ENCODE measurements at places on chromosomes 16 and 17.

- no peak for DNase-seq
Measured at GRCh38 chr17:82085031-82085861, 12.8 kb downstream of the FASN start.

DNA sequence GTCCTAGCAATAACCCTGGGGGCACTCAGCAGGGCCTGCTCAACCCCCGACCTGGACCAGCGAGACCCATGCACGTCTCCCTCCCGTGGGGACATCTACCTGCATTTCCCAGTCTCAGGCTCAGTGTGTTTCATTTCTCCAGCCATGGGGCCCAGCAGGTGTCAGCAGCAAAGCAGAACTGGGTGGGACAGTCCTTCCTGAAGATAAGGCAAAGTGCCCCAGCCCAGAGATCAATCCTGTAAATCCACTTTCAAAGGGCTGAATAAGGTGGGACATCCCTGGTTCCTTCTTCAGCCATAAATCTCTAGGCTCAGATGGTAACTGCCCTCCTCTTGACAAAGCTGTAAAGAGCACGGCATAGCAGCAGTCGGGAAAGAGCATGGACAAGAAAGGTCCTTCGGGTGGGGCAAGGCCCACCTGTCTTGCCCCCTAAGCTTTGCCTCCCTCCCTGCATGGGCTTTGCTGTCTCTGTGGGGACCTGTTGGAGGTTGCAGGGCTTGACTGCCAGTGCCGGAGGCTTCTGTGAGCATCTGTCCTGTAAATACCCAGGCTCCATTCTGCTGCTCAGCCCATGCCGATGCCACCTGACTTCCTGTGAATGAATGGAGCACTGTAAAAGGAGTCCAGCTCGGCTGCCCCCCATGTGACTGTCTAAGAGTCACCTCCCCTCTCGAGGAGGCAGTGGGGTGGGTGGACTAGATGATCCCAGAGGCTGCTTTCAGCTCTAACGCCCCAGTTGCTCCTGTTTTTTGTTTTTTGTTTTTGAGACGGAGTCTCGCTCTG lies 84.8 kb upstream of the TBC1D3K start:
- no peak for DNase-seq

DNA sequence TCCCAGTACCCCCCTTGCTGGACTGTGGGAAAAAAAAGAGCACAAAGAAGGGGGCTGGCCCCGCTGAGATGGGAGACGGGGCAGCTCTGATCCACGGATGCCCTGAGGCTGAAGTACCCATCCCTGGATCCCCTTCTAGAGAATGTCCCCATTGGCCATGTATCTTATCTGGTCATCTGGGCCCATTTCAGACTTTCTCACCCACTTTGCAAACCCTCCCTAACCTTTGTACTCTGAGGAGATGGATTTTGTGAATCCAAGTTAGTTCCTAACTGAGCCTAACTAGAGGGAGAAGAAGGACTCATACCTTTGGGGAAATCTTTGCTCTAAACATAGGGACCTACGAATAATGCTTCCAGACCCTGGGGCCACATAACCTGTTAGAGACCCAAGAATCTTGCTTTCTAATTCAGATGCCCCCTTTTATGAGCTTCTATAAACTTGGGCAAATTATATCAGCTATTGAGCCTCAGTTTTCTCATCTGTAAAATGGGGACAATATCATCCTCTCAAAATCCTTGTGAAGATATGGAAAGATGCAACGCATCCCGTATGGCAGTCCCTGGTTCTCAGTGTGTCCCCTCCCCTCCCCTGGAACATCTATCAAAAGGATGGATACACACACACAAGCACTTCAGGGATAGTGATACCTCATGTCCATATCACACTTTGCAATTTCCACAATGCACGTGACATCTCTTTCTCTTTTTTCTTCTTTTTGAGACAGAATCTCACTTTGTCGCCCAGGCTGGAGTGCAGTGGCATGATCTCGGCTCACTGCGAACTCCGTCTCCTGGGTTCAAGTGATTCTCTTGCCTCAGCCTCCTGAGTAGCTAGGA lies 16.8 kb upstream of the FZD2 start:
- no peak for DNase-seq

DNA sequence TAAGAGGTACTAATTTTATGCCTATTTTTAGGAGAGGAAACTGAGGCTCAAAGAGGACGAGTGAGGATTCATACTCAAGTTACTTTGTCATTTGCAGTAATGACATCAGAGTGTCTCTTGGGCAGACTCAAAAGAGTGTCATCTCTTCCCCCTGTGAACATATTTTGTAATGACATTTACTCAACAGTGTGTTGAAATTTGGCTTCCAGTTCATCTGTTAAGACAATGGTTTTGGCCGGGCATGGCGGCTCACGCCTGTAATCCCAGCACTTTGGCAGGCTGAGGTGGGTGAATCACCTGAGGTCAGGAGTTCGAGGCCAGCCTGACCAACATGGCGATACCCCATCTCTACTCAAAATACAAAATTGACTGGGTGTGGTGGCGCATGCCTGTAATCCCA lies 28.9 kb downstream of the WFDC1 start:
- DNase-seq, result no peak

DNA sequence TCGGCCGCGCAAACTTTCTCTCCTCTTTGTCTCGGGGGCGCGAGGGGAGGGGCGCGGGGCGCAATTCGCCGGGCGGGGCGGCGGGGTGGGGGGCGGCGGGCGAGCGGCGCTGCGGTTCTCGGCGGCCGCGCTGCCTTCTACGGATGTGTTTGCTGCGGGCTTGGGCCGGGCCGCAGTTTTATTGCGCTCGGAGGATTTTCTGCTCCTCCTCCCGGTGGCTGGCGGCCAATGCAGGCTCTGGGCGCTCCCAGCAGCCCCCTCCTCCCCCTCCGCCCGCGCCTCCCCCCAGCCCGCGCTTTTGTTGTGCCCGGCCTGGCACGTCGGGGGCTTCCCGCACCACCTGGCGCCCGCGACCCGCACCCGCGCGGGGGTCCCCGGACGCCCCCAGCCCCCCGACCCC lies at the start of gene TIMP2:
Gene TIMP2, minus strand, starts transcription at position 154 of the 400 bp plus-strand sequence. CDS start 299 bp downstream, outside the sequence.
- no peak for DNase-seq

GRCh38 chr16:61050547-61050946 lies 985.7 kb downstream of the CDH8 start:
- DNase-seq, result no peak

- DNase-seq, result no peak
Measured at GRCh38 chr17:29596811-29597210, 3.9 kb downstream of the ANKRD13B start.

- DNase-seq, result peak; percentile 53
Measured at GRCh38 chr17:33964344-33964979, 290.6 kb upstream of the CCL2 start.

DNA sequence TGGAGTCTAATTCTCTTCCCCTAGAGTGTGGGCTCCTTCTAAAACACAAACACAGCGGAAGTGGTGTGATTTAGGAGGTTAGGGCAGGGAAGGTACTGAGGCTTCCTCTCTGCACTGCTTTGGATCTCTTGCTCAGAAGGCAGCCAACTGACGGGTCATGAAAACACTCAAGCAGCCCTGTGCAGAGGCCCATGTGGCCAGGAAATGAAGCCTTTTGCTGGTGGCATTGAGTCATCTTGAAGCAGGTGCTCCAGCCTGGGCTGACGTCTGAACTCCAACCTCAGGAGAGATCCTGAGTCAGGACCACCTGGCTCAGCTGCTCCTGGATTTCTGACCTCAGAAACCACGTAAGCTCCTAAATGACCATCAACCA lies 72.9 kb downstream of the MRM1 start:
- no peak for DNase-seq

- no peak for DNase-seq
Measured at GRCh38 chr16:12210925-12211869, 234.7 kb downstream of the SNX29 start.

DNA sequence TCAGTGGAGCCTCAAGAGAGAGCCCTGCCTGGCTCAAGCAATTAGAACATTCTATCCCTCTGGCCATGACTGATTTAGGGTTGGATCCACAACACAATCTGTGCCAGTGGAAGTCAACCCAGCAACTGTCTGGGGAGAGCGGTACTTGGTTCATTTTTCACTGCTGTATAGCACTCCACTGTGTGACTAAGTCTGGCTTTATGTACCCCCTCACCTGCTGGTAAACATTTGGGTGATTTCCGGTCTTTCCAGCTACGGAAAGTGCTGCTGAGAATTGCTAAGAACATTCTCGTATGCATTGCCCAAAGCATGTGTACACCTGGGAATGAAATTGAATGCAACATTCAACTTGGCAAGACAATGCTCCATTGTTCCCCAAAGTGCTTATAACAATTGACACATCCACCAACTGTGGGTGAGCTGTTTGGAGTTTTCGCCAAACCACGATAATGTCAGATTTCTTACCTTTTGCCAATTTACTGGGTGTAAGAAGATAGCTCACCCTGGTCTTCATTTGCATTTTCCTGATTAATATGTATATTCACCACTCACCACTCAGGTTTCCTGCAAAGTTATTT lies 63.5 kb upstream of the MED9 start:
- no peak for DNase-seq

DNA sequence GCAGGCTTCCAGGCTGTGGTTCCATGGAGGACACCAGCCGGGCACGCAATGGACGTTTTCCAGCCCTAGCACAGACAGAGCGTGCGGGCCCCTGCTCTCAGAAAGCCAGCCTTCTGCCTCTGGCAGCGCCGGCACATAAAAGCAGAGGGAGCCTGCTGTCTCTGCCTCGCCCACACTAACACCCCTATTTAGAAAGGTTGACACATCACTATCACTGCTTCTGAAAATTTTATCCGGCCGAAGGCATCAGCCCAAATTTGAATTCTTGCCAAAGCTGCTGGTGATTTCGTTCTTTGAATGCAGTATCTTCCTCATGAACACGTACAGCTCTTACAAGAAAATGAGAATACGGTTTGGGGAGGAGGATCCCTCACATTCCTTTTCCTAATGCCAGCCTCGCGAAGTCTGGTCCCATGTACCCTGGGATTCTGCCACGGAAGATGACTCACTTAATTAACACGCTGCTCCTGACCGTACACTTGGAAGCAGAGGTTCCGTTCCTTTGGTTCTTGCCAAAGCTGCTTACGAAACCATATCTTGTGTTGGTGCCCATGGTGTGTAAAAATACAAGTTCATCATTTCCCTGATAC lies 1.3 kb upstream of the RAB11FIP3 start:
- DNase-seq, result no peak

DNA sequence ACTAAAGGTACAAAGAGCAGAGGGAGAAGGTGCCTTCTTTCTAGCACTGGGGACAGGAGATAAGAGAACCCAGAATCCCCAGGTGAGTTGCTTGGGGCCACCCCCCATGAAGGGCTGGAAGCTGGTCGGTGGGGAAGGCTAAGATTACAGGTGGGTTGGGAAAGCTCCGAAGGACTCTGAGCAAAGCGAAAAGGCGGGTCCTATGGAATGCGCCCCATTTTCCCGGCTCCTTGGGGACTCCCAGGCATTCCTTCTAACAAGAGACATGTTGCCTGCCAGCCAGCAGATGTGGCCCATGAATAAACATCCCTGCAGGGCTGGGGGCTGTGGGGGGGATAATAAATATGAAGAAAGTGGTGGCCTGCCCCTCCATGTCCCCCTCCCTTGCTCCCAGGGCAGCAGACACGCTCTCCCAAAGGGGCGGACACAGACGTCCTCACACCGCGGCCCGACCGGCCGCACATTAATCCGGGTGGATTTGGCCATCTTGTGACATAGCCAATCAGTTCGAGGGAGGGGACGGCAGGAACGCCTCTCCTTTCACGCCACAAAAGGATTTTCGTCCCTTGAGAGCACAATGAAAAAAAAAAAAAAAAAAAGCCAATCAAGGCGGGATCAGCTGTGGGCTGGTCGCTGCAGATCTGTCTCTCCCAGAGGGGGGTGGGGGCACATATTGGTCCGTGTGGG lies 98.5 kb downstream of the SOX9 start:
- DNase-seq, result no peak

- no peak for DNase-seq
Measured at GRCh38 chr17:64231567-64232141, 31.4 kb downstream of the TEX2 start.

GRCh38 chr17:45277216-45277849 lies 15.4 kb upstream of the SPATA32 start:
- peak; percentile 75 for DNase-seq

All from GM18507 (cell line).